ENCODE measurements at places on chromosomes 11 and 22.

DNA sequence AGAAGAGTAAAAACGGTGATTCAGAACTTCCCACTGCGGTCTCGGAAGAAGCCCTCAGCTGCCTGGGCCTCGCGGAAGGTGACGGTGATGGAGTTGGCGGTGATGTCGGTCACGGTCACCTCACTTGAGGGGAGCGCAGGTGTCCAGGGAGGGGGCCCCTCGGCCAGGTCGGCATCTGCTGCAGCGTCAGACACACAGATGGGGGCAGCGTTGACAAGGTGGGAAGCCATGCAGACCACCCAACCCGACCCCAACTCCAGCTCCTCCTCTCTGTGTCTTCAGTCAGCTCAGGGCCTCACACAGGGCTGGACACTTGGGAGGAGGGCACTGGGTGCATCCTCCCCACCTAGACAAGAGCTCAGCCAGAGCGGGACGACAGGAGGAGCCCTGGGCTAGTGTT, 18.6 kb downstream of the CBX7 start:
- DNase-seq = no peak

GRCh38 chr11:8338138-8338537, 74.5 kb upstream of the LMO1 start:
- peak; percentile 10 for DNase-seq

GRCh38 chr11:46846510-46846830, 390 bp upstream of the CKAP5 start:
- peak; percentile 10 for DNase-seq

GRCh38 chr11:15839061-15839460, 517.3 kb downstream of the SOX6 start:
- no peak for DNase-seq

DNA sequence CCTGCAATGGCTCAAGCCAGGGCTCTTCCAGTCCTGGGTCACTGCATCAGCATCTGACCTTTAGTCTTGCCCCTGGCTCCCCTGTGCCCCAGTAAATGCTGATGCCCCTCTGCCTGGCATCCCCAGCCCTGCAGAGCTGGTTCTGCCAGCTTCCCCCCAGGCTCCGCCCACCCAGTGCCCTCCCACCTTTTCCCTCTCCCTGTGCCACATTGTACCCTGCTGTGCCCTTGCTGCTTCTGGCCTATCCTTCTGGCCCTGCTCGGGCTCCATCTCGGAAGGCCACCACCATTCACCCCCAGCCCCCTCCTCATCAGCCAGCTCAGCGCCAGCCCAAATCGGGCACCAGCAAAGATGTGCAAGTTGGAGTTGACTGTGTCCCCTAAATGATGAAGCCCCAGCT, 7.4 kb downstream of the CAPN5 start:
- DNase-seq = no peak

DNA sequence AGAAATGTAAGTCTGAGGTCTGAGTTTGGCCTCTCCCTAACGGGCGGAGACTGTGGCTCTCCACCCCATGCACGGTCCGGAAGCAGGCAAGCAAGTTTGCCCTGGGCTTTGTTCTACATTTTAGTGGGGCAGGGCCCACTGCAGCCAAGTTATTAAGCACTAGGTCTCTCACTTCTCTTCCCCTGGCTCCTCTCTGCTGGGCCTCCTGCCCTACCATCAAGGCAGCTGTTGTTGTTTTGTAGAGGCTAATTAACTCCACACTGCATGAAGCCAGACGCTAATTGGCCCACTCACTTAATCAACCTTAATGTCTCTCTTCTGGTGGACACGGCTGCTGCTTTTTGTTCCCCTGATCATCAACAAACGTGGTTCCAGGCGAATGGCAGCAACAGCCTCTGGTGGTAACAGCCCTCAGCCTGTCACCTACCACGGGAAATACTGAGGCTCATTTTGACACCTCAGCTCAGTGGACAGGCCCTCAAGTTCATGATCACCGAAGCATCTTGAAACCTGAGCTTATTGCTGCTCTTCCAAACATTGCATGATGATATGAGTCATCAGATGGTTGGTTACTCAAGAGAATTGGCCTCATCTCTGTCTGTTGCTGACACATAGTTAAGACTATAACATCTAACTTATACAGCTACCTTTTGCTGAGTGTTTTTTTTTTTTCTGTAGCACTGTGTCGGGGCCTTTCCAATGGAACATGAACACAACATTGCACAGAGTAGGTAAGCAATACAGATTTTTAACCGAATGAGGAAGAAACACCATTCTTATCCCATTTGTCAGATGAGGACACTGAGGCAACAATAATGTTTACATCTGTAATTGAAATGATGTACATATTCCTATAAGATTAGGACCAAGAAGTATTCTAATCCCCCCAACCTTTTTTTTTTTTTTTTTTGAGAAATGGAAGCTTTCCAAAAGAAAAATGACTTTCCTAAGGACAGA, 20.8 kb upstream of the LMO2 start:
- DNase-seq = peak; percentile 93

DNA sequence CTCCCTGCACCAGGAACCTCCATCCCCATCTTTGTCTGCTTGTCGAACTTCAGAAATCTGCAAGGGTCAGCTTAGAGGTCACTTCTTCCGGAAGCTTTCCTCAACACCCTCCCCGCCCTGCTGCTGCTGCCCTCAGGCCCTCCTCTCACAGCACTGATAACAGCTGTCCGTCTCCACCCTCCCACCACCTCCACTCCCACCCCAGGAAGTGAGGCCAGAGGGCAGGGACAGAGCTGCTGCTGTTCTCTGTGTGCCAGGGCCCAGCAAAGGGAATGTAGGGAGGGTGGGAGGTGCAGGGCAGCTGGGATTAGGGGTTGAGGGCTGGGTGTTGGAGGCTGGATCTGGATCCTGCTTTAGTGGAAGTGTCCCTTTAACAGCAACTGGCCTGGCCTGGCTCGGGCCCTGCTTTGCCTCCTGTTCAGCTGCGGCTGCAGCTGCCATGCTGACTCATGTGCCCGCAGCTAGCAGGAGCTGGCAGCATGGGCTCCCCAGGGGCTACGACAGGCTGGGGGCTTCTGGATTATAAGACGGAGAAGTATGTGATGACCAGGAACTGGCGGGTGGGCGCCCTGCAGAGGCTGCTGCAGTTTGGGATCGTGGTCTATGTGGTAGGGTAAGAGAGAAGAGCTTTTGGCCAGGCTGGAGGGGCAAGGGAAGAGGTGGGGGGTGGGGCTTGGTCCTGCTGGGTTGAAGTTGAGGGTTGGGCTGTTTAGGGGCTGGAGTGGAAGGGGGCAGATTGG, at the start of gene P2RX6:
P2RX6 (plus strand) TSS at position 440 of the 740 bp plus-strand sequence; CDS start at position 450, 10 bp downstream.
- DNase-seq = peak; percentile 40

DNA sequence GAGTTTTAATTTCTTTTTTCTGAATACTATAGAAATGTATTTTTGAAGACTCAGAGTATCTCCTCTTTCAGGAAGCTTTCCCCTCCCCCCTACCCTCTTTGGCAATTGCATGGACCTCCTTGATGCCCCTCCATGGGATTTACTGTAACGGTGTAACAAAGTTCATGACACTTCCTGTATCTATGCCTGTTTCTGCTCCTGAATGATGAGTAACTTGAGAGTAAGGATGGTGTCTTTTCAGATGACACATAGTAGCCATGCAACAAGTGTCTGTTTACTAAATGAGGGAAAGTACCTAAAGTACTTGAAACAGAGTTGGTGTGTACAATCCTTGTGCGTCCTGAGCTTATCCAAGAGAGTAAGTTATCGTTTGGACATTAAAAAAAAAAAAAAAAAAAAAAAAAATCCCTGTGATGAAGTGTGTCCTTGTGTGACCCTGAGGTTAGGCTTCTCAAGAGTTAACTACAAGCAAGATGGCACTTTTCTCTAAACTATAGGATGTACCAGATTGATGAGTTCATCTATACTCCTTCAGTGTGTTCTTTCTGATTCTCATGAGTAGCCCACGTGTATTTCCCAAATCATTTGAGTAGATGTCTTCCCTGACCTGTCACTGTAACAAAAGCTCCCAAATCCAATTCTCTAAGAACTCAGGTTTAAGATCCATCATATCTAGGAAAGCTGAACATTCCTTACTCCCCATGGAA, 7.4 kb downstream of the ETS1 start:
- no peak for DNase-seq

- DNase-seq = no peak
Measured at GRCh38 chr11:133714471-133715375, 130.6 kb downstream of the SPATA19 start.

GRCh38 chr11:121059605-121060004, 35.7 kb downstream of the TBCEL start:
- DNase-seq = no peak

- no peak for DNase-seq
Measured at GRCh38 chr11:134504146-134504905, 92.3 kb upstream of the B3GAT1 start.

- DNase-seq = no peak
Measured at GRCh38 chr11:69930081-69931059, 111.2 kb upstream of the FGF3 start.

GRCh38 chr22:27756212-27756660, 45.3 kb downstream of the MN1 start:
- no peak for DNase-seq

DNA sequence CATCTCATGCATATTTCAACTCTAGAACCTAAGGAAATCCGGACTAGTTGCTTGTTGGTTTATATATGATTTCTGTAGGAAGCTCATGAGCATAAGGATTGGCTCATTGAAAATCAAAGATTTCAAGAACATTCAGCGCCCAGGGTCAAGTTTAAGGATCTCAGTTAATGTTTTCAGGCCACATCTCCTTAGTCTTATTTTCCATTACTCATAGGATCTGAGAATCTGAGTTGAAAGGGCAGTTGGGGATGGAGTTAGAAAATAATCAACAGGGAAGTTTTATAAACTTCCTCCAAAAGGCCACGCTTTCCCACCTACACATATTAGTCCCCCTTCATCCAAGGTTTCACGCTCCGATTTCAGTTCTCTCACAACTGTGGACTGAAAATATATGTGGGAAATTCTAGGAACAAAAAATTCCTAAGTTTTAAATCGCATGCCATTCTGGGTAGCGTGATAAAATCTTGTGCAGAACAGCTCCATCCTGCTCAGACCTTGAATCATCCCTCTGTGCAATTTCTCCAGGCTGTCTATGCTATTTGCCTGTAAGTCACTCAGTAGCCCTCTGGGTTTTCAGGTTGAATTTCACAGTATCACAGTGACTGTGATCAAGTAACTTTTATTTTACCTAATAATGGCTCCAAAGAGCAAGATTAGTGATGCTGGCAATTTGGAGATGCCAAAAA, 160.2 kb downstream of the KIRREL3 start:
- peak; percentile 51 for DNase-seq

Measured in fibroblast of skin of abdomen (primary cell).